ENCODE measurements at places on chromosomes 11 and 22. TPM values are rescaled to one million over a fixed set of nuclear protein-coding genes. Genes with fewer than 3 reads are reported as not detected.

The USP47 gene
- total RNA-seq = 48.9 TPM

The EFCAB6 gene
- total RNA-seq = 1.2 TPM

The OR10A2 gene
- not detected for total RNA-seq

The OR5AS1 gene
- not detected for total RNA-seq

The THAP12 gene
- 19.4 TPM for total RNA-seq

The OR5W2 gene
- not detected for total RNA-seq

The TAGLN gene
- total RNA-seq = 122 TPM

The SHANK3 gene
- total RNA-seq = 22.2 TPM

The LRRC74B gene
- not detected for total RNA-seq

The PGA5 gene
- total RNA-seq = 0.95 TPM

The RASD2 gene
- 9.5 TPM for total RNA-seq

The PKNOX2 gene
- total RNA-seq = 9.1 TPM

The SMIM35 gene
- not detected for total RNA-seq

The MS4A8 gene
- not detected for total RNA-seq

The UPK3A gene
- total RNA-seq = 0.54 TPM

The FAM83F gene
- 6.1 TPM for total RNA-seq

The SMC1B gene
- not detected for total RNA-seq

The DSCAML1 gene
- total RNA-seq = 0.22 TPM

The KRTAP5-1 gene
- not detected for total RNA-seq

The RFPL1 gene
- total RNA-seq = not detected

The YAP1 gene
- 92.9 TPM for total RNA-seq

The OR8G1 gene
- not detected for total RNA-seq

The SCN2B gene
- 18.3 TPM for total RNA-seq

The KDM4E gene
- total RNA-seq = not detected

The NAALADL1 gene
- total RNA-seq = 3.4 TPM

The CFAP300 gene
- 0.89 TPM for total RNA-seq

The OR6T1 gene
- not detected for total RNA-seq

The APOBEC3B gene
- 0.78 TPM for total RNA-seq

The KCTD14 gene
- total RNA-seq = 0.24 TPM

The GAS2 gene
- 10.0 TPM for total RNA-seq

The CDKN1C gene
- 40.0 TPM for total RNA-seq

The OOSP4B gene
- total RNA-seq = not detected

The TEX12 gene
- 0.54 TPM for total RNA-seq

The CLTCL1 gene
- 8.3 TPM for total RNA-seq

The OR56A1 gene
- total RNA-seq = not detected

The IFITM10 gene
- 0.92 TPM for total RNA-seq

The PATE2 gene
- not detected for total RNA-seq

The OR52H1 gene
- total RNA-seq = not detected

The PRG3 gene
- total RNA-seq = not detected

The TXNRD2 gene
- total RNA-seq = 40.9 TPM

The PHLDB1 gene
- 115 TPM for total RNA-seq

The SCARF2 gene
- 3.0 TPM for total RNA-seq

The FOLR2 gene
- 33.1 TPM for total RNA-seq

The FAT3 gene
- total RNA-seq = 0.03 TPM

The GNAZ gene
- total RNA-seq = 3.1 TPM

The MRGPRE gene
- not detected for total RNA-seq

The C11orf65 gene
- 0.43 TPM for total RNA-seq

The ARHGAP8 gene
- 0.16 TPM for total RNA-seq

The SORL1 gene
- 6.1 TPM for total RNA-seq

The PANX1 gene
- 27.2 TPM for total RNA-seq

The HIKESHI gene
- total RNA-seq = 51.5 TPM

Measured in Right ventricle myocardium inferior (tissue), 1 donor.